Fibroblast of lung (primary cell): ENCODE measurements at places on chromosomes 2 and 18. TPM values are rescaled to one million over a fixed set of nuclear protein-coding genes. Genes with fewer than 3 reads are reported as not detected.

The C1GALT1C1L gene
- total RNA-seq, result 0.33 and 0.51 TPM in 2 replicates

The RAB6D gene
- total RNA-seq, result under 0.01 TPM in 1 of 2 replicates, not detected in the other

The OSBPL1A gene
- 47.3 and 73.3 TPM in 2 replicates for total RNA-seq

The CTLA4 gene
- not detected in 2 replicates for total RNA-seq

The RAMP1 gene
- 16.0 and 16.4 TPM in 2 replicates for total RNA-seq

The MYO7B gene
- under 0.01 TPM in 1 of 2 replicates, not detected in the other for total RNA-seq

The PLB1 gene
- 1.3 and 1.8 TPM in 2 replicates for total RNA-seq

The SEC11C gene
- total RNA-seq, result 14.4 and 16.3 TPM in 2 replicates

The SKA1 gene
- total RNA-seq, result 1.0 and 4.6 TPM in 2 replicates

The EPB41L3 gene
- total RNA-seq, result 29.9 and 37.0 TPM in 2 replicates

The CROCC2 gene
- 0.33 and 0.51 TPM in 2 replicates for total RNA-seq

The VSNL1 gene
- 1.2 and 1.3 TPM in 2 replicates for total RNA-seq

The SLC16A14 gene
- total RNA-seq, result 1.5 and 5.6 TPM in 2 replicates
